ENCODE measurements at places on chromosomes 3 and 15.

DNA sequence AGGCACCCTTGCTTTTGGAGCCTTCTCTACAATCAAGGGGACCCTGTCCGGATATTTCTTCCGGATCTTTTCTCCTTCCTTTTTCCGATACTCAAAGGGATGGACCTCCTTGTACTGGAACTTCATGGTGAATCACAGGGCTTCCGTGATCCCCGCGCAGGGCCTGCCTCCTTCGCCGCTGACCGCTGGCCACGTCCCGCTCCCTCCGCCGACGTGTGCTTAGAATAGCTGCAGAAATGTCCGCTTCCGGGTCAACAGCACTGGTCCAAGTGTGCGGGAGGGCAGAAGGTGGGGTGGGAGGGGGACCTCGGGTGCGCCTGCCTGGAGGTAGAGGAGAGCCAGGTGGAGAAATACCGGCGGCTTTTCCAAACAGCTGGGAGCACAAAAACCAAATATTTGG is 3.0 kb upstream of the ZNF774 start:
- no peak for DNase-seq

GRCh38 chr15:96353416-96353929 is 23.0 kb downstream of the NR2F2 start:
- no peak for DNase-seq

GRCh38 chr15:68346979-68347378 is 69.4 kb downstream of the FEM1B start:
- DNase-seq: no peak

DNA sequence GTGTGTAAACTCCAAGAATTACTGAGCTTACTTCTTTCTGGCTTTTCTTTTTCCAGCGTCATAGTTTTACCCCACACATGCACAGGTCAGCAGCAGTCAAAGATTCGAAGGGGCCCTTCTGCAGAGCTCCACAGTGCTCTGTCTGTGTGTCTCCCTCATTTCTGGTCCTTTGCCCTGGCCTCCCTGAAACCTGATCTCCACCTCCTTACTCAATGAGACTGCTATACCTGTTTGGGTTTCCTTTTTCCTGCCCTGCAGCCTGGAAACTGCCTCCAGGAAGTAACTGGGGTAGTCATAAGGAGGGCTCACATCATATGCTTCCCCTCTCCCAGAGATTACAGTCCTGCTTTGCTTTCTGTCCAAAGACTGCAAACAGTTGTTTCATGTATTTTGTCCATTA is 82.8 kb upstream of the TNIK start:
- DNase-seq: no peak

DNA sequence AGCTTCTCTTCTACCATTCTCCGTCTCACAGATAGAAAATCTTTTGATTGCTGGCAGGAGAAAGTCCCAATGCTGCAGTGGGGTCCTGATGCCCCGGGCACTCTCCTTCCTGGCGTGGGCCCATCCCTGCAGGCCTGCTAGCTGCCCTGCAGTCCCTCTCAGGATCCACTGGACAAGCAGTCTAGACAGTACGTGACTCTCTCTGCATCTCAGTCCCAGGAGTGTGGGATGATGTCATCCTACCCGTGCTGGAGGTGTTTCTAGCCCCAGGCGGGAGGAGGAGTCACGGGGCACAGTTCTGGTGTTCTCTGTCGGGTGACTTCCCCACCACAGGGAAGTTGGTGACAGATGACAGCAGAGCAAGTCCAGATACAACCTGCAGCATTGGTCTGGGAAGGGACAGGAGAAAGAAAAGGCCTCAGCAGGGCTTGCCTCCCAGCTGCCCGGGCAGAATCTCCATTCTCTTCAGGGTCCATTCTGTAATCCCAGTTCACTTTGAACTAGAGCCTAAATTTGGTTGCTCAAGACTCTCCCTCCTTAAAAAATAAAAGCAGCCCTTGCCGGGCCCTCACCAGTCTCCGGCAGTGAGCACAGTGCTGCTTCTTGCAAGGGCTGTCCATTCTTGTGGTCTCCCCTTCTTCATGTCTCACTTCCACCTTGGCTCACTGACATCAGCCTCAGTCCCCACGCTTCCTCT is 30.6 kb downstream of the SLC28A1 start:
- DNase-seq: peak; percentile 86

- DNase-seq: no peak
Observed at GRCh38 chr3:14471016-14471415, 68.6 kb downstream of the SLC6A6 start.
